ENCODE measurements at places on chromosomes 7 and 10. TPM values are rescaled to one million over a fixed set of nuclear protein-coding genes. Genes with fewer than 3 reads are reported as not detected.

DNA sequence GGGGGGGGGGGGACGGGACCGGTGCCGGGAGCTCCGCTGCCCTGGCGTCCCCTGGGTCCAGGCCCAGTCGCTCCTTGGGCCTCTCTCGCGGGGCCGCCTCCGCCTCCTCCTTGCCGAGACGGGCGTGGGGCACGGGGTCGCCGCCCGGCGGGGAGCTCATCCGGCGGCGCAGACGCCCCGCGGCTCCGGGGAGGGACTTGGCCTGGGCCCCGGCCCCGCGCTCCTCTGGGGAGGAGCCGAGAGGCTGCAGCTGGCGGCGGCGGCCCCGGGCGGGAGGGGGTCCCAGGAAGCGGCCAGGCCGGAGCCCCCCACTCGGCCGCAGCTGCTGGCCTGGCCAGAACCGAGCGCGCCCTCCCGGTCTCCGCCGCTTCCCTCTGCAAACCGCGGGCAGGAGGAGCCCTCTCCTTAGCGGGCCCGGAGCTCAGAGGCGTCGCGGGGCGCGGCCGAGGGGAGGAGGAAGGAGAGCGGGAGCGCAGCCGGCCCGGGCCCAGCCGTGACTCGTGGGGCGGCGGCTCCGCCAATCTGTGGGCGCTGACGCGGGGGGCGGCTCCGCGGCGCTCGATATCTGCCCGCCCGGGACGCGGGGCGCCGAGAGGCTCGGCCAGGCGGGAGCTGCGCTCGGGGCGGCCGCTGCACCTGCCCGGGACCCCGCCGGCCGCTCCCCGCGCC, at the start of gene FAM20C:
Gene FAM20C (plus strand): TSS at position 591 of the 669 bp plus-strand sequence. CDS start 629 bp downstream, outside the sequence.
- DNase-seq: peak; percentile 89

DNA sequence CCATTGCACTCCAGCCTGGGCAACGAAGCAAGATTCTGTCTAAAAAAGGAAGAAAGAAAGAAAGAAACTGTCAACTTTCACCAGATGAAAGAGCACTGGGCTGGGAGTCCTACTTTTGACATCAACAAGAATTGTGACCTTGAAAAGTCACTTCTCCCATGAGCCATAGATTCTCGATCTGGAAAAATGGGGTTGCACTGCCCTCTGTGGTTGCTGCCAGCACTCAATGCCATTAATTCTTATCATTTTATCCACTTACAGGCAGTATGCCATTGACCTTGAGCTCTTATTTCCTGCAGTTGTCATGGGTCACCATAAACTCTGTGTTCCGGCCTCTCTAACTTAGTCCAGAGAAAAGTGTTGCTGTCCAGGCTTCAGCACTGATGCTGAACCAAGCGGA, 137.2 kb downstream of the NOC3L start:
- peak; percentile 19 for DNase-seq

DNA sequence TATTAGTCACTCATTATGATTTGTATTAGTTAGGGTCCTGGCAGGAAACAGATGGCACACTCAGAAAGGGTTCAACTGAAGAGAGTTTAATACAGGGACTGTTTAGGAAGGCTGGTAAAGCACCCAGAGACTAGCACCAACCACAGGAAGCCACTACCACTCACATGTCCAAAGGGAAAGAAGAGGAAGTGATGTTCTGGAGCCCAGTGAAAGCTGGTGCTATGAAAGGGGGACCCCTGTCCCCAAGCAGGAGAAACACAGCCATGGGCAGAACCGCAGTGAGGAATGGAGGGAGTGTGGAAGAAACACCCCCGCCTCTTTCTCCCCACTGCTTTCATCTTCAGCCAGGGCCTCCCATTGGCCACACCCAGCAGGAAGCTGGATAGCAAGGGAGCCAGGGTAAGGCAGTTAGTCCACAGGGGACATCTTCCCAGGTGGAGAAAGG, 3.2 kb upstream of the VSIR start:
- no peak for DNase-seq

DNA sequence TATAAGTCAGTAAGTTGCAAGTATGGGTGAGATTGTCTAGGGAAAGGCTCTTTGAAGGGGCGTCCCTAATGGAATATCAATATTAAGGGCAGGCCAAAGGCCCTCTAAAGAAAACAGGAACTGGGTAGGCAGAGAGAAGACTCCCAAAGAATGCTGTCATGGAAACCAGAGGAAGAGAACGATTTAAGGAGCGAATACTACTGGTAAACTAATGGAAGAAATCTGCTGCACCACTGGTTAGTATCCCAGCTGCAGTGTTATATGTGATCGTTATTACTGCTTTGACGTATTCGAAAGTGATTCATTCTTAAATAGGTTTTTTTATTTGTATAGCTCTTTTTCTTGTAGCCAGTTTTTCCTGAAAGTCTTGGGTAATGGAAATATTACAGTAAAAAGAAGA, 1.3 kb downstream of the CASP2 start:
- DNase-seq: no peak

GRCh38 chr10:83214136-83214535, 925.2 kb upstream of the GHITM start:
- no peak for DNase-seq

The PON3 gene
- total RNA-seq: 0.49 TPM

The CACNA2D1 gene
- total RNA-seq: 8.3 TPM

The ELFN1 gene
- total RNA-seq: not detected

The RNF133 gene
- not detected for total RNA-seq

The C10orf143 gene
- not detected for total RNA-seq
